GM13976 (cell line): ENCODE measurements at places on chromosomes 3 and 15.

DNA sequence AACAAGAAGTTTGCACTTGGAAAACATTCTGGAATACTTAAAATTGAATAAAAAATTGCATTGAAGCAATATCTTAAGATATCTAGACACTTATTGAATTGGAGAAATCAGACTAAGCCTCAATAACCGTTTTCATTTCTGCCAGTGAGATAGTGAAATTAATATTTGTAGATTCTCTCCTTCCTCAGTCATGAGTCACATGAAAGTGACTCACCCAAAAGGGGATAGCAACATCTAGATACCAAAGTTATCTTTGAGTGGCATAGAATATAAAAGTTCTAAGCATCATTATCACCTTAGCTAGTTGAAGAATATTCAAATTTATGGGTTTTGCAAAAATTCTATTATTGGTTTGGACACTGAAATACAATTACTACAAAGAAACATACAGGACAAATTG lies 614.8 kb upstream of the ZNF717 start:
- DNase-seq: no peak

- DNase-seq: no peak
Measured at GRCh38 chr3:18483226-18483625, 58.1 kb upstream of the SATB1 start.

GRCh38 chr3:149777414-149778214 lies 14.7 kb downstream of the ANKUB1 start:
- no peak for DNase-seq

DNA sequence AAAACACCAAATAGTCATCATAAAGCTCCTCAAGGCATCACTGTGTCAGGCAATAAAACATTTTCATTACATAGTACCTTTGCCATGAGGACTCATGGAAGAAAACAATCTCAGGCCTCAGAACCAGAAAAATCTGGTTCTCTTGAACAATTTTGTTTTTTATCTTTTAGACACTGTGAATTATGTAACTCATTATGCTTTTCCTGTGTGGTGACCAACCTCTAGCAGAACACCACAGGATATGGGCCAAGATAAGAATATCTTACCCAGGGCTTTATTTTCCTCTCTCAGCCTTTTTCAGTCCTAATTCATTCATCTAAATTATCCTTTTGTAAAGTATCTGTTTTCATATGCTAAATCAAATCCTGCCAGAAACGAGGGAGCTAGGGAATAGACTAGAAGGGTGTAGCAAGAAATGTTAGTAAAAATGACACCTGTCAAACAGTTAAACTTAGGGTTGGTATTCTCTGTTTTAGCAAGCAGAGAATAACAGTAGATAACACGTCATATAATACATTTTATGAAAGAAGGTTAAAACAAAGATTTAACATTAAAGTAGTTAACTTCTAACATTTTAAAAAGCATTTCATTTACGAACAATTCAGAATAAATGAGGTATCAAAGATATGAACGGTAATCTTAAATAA lies 111.1 kb downstream of the FBXL22 start:
- DNase-seq: no peak

DNA sequence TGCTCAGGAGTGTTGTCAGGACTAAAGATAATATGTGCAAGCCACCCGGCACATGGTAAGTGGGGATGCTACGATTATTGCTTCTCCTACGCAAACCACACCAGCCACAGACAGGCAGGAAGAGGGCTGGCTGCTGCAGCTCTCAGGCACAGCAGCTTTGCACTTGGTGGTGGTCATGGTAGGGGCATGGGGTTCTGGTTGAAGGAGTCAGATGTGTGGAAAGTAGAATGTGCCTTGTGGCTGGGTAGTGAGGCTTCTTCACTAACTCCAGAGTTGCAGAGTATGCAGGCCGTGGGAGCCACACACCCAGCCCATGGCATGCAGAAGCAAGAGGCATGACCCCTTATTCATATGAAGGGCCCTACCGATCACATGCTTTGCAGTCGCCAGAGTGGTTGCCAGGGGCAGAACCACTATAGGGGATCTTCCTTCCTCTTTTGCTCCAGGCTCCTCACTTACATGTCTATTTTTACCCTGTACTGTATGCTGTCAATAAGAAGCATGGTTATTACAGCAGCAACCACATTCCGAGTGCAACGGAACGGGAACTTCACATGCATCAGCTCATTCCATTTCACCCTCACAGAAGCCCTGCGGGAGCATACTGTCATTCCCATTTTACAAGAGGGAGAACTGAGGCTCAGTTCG lies 59.2 kb upstream of the HERC1 start:
- DNase-seq: no peak

DNA sequence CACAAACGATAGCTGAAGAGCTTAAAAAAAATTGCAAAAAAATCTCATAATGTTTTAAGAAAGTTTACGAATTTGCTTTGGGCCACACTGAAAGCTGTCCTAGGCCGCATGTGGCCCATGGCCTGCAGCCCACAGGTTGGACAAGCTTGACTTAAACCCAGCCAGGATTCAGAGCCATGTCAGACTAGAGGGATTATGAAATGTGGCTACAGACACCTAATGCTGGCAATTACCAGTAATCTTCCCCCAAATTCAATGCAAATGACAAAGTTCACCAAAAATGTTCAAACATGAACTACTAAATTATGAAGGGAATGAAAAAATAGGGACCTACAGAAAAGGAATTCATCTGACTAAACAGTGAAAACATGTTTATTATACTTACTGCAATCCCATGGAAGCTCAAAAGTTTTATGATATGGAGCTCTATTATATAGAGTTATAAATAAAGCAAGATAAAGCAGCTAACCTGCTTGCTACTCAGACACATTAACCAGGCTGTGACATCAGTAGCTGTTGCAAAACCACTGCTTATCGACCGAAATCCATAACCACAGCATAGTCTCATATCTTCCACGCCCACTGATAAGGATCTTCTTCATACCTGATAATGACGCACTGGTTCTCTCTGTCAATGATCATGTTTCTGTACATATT lies 49.2 kb downstream of the LDHAL6B start:
- no peak for DNase-seq

GRCh38 chr15:59904450-59905135 lies 99.5 kb upstream of the FOXB1 start:
- DNase-seq: no peak

DNA sequence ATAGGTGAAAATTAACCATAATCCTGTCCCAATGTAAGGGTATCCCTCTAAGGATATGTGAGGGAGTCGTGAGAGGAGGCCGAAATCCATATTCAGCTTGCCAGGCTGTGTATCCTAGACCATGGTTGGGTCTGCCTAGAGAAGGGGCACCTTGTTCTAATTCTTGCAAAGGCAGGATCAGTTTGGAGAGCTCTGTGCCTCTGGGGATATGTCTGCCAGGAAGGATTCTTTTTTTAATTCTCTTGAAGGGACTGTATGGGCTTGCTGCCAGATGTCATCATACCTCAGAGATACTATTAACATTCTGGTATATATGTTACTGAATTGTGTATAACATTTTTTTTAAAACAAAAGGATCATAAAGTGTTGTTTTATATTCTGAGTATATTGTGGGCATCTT lies 2.4 kb downstream of the ATP1B3 start:
- no peak for DNase-seq

DNA sequence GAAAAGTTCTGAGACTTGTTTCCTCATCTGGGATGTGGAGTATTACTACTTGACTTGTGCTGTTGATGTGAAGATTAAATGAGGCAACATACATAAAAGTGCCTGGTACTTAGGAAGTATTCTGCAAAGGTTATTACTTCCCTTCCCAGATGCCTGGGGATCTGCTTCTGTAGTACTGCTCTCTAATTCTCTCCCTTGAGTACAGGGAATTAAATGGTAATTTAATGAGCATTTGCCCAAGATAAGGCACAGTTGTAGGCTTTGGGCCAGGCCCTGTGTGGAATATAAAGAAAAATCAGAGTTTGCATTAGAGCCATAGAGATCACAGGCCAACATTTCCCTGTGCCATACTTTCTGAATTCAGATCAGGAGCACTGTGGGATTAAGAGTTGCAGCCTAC lies 84.4 kb downstream of the LARS2 start:
- no peak for DNase-seq
